AG08395 (cell line): ENCODE measurements at places on chromosomes 11 and 22.

DNA sequence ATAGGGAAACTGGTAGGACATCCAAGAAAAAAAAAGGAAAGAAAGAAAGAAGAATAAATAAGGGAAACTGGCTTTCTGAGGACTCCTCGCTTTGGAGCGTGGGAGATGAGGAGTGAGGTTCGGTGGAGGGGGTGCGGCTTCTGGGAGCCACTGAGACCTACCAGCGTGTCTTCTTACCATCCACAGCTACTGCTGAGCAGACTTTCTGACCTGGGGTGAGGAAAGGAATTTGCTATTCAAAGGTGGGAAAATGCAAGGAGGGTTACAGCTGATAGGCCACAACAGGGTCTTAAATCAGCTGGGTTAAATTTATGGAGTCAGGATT is 488 bp upstream of the SELENOM start:
- DNase-seq, result no peak

GRCh38 chr11:95698676-95699557 is 90.7 kb downstream of the FAM76B start:
- peak; percentile 10 for DNase-seq

GRCh38 chr11:82756765-82757639 is 23.3 kb upstream of the FAM181B start:
- DNase-seq, result no peak

- DNase-seq, result no peak
Observed at GRCh38 chr11:67002297-67002913, 20.5 kb upstream of the SYT12 start.

- no peak for DNase-seq
Observed at GRCh38 chr11:120805960-120806555, 217.8 kb upstream of the TBCEL start.

DNA sequence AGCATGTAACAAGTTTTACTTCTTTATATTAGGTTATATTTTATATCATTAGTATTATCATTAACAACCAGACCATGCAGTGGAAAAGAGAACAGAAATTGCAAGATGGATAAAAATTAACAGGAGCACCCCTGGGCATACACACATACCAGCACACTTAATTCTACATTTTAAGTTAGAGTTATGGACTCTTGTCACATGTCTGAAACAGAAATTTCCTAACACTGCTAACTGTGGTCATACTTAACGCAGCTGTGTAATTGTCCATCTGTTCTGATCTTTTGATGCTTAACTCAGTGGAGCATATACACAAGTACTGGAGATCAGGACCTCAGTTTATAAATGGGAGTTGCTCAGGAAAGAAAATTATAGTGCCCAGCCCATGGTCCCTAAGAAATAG is 358 bp downstream of the OR52H1 start:
- DNase-seq, result no peak

- no peak for DNase-seq
Observed at GRCh38 chr11:113472471-113472870, 2.7 kb downstream of the DRD2 start.

DNA sequence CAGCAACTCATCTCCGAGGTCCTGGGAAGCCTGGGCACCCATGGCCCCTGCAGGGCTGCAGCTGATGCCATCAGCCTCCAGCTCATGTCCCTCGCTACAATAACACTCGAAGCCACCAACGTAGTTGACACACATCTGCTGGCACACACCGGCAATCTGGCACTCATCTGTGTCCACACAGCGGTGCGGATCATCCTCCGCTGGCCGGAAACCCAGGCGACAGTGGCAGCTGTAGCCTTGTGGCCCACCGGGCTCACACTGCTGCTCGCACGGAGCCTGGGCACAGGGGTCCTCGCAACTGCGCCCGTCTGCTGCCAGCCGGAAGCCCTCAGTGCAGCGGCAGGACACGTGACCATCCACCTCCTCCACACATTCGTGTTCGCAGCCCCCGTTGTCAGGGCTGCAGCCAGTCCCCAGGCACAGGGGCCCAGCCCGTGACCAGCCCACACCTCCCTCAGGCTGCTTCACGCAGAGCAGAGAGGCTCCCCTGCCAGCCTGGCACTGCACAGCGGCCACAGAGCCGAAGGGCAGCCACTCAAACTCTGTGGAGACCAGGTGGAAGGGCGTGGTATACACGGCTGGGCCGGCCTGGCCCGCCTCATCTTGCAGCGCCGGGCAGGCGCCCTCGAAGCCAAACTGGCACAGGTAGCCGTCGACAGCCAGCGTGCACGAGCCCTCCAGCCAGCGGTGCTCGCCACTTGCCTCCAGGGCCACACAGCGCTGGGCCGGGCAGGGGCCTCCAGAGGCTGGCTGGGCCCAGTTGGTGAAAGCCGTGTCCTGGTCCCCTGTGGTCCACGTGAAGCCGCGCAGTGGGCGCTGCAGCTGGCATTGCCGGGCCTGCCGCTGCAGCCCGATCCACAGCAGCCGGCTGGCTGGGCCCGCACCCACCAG is 678 bp downstream of the CD248 start:
- DNase-seq, result no peak

DNA sequence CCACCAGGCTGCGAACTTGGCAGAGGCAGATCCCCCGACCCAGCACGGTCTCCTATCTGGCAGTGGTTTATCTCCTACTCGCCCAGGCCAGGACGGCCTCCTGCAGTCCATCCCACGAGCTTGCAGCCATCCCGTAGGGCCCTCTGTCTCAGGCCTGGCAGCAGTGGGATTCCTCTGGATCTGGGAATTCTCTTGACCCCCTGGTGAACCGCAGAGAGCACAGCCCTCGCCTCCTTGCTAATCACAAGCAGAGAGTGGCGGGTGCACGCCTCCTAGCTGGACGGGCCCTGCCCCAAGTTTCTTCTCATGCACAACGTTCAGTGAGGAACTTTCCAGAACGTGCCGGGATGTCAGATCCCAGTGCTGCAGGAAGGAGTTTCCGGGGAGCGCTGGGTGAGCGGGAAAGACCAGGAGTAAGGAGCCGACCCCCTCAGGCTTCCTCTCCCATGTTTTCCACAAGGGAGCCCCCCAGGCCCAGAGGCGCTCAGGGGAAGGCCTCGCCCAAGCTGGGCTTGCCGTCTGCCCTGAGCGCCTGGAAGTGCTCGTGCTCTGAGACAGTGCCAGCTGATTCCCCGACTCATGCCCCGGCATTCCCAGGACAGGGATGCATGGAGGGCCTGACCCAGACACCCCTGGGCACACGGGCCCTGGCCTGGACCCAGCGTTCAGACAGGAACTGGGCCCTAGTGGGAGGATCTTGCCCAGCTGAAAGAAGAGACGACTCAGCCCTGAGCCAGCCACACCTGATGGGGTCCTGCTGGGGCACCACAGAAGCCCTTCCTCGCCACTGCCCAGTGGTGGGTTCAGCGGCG is 24.6 kb downstream of the IGF2 start:
- DNase-seq, result no peak

DNA sequence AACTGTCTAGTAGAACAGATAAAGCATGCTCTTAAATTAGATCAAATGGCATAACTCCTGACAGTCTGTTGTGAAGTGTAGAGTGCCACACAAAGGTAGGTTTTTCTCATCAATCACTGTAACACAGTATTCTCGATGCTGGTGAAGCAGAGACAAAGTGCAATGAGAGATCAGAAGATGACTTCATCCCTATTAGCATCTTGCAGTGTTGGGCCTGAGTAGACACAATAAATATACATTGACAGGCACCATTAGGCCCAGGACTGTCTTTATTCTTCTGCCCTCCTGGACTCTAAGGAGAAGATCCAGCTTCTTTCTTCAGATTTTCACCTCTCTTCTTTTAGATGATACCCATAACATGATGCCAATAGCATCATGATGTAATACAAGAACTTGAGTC is 478.0 kb upstream of the TENM4 start:
- no peak for DNase-seq

DNA sequence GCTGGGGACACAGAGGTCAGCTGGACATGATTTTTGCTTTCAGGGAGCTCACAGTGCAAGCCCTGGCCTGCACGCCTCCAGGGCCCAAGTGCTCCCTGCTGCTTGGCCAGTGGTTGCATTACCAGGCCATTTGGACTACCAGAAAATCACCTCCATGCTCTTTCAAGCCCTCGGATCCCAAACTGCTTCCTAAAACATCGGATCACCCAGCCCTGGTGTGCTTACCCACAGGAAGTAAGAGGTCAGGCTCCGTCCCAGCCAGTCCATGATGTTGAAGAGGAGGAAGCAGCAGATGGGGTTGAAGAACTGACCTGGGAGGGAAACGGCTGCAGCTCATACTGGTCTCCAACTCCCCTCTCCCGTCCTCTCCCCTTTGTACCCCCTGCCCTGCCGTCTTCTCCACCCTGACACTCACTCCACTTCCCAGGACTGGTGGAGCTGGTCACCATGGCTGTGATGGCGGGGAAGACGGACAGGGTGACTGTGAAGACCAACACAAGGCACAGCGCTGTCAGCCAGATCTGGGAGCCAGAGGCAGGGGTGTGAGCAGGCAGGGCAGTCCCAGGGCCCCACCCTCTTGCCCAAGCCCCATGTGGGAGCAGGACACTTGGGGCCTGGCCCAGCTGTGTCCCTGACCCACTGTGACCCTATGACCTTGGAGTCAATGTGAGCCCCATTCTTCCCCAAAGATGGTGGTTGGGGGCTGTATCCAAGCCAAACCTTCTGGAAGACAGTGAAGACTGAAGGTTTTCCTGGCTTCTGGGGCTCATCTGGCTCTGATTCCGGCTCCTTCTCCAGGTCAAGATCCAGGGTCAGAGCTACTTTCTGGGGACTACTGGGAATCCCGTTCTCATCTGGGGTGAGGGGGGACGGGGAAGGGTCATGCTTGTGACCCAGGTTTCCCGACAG is 5.6 kb downstream of the SLC29A2 start:
- DNase-seq, result no peak

DNA sequence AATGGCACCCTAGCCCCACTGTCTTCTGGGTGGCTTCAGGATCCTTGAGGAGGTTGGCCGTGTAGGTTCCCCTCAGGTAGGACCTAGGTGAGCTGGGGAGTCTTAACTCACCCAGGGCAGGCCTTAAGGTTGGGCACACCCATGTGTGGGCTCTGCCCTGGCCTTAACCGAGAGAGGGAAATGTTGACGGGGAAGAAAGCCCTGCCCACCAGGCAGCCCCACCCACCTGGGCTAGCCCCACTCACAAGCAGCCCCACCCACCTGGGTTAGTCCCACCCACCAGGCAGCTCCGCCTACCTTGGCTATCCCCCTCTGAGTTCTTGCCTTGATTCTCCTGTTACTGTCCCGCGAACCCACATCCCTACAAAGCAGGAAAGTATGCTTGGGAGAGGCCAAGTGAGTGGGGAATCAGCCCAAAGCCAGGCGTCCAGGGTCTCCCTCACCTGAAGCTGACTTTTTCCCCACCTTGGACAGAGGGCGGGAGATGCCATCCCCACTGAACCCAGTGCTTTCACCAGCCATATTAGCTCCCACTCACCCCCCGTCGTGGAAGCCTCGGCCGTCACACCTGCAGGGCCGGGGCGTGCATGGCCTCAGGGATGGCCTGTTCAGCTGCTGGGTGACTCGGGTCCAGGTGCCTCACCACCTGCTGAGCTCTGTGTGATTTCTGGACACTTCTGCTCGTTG is at the start of gene MYEOV:
TSS of gene MYEOV (plus strand) at position 337 of the 687 bp plus-strand sequence. CDS start 1,200 bp downstream, outside the sequence.
- peak; percentile 30 for DNase-seq

- no peak for DNase-seq
Observed at GRCh38 chr11:116595305-116595880, 177.4 kb downstream of the BUD13 start.

GRCh38 chr11:291281-292210 is 2.6 kb downstream of the PGGHG start:
- no peak for DNase-seq

DNA sequence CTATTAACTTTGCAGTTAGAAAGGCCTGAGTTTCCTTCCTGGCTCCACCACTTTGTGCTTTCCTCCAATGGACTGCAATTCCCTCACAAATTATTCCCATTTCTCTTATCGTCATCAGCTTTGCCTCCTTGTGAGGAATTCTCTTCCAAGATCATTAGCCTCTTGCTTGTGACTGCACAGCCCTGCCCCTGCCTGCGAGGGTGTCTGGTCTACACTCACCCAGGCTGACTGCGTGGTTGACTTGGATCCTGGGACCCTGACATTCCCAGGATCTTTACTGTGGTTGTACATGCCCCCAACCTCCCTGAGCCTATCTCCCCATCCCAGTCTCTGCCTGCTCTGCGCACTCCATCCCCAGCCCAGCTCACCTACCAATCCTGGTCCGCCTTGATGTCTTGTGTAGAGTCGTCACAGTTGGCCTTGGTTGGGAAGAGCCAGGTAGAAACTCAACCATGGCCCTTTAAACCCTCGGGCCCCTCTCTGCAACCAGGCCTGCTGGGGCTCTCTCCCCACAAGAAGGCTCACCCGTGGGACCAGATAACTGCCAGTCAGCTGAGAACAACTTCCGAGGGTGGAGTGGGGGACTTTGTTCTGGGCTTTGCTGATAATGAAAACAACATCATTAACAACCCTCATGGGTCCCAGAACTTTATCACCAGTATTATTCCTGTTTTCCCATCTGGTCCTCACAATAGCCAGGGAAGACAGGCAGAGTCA is at the start of gene OR2AT4:
TSS of gene OR2AT4 (minus strand) at position 421 of the 717 bp plus-strand sequence.
- DNase-seq, result no peak

- no peak for DNase-seq
Observed at GRCh38 chr22:43260331-43261231, 73.6 kb upstream of the TTLL12 start.

GRCh38 chr11:57202281-57202680 is 20.5 kb downstream of the LRRC55 start:
- DNase-seq, result no peak

- DNase-seq, result no peak
Observed at GRCh38 chr11:78635814-78636506, 61.3 kb upstream of the NARS2 start.

GRCh38 chr22:41874090-41874489 is 40.8 kb downstream of the SHISA8 start:
- DNase-seq, result no peak

DNA sequence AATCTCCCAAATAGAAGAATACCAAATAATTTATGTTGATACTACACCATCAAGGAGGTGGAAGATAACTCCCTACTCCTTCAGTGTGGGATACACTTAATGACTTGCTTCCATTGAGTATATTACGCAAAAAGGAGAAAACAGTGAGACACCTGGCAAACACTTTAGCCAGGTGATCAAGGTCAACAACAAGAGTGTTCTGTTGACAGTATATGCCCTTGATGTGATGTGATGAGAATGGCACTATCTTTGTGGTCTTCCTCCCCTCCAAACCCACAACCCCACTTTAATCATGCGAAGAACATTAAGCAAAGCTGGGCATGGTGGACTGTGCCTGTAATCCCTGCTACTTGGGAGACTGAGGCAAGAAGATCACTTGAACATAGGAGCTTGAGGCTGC is 26.0 kb downstream of the MAPK1 start:
- no peak for DNase-seq

DNA sequence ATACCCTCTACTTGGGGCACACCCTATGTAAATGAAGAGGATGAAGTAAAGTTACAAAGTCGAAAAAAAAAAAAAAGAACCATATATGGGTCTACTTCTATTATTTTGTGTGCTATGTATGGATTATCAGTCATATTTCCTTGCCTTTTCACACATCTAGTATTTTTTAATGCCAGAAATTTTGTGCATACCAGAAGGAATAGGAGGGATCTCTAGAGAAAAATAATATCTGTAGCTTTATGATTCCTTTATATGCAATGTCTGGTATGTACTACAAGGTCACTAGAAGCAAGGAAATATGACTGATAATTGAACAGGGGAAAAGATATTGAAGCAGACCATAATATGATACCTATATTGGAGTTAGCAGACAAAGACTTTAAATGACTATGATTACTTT is 713.4 kb downstream of the OPCML start:
- DNase-seq, result no peak

GRCh38 chr11:36177836-36178235 is 111.4 kb downstream of the COMMD9 start:
- DNase-seq, result no peak
